ENCODE measurements at places on chromosomes 6 and 20.

GRCh38 chr6:75374961-75375400, 90.4 kb upstream of the TMEM30A start:
- no peak for DNase-seq

- DNase-seq: no peak
Observed at GRCh38 chr6:154606860-154607259, 96.4 kb upstream of the CNKSR3 start.

DNA sequence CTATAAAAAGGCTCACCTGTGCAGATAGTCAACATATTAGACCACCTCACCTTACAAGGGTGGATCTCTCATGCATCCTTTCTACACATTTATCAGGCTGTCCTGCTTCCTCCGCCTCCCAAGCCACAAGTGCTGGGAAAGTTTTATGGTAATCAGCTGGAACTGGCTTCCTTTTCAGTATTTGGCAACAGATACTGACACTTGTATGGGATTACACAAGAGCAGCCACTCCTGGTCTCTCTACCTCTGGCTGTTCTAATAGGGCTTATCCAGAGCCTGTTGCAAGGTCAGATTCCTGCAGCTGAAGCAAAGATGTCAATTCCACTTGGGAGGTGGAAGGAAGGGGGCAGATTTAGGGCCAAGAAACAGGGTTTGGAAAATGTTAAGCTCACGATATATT, 503 bp upstream of the GPLD1 start:
- no peak for DNase-seq

- no peak for DNase-seq
Observed at GRCh38 chr20:11796026-11796425, 121.7 kb upstream of the BTBD3 start.

- DNase-seq: no peak
Observed at GRCh38 chr20:57257701-57258453, 8.6 kb downstream of the BMP7 start.

- no peak for DNase-seq
Observed at GRCh38 chr6:47241742-47242482, 67.8 kb downstream of the TNFRSF21 start.

DNA sequence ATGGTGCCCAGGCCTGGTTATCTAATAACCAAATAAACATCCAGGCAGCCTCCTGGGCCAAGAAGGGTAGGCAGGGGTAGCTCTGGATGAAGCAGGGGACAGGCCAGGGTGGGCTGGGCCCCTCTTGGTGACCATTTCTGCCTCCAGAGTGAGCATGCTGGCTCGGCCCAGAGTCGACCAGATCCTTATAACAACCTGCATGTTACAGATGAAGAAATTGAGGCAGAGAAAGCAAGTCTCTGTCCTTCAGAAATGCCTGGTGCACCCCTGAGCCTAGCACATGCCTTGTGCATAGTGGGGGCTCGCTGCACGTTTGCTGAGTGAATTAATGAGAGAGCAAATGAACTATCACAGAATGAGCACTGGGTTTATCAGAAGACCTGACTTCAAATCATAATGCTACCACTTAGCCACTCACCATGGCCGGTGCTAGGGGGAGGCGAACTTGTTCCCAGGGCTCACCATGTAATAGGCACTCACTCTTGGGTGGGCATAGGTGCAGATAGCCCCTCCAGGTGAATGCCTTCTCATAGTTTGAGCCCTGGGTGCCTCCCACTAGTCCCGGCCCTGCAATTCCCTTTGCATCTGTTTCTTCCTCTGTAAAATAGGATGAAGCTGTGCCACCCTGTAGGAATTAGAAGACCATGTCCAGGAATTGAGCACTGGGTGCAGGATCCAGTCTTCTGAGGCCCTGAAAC, 3.8 kb upstream of the APCDD1L start:
- no peak for DNase-seq
